GM23338 (cell line): ENCODE measurements at places on chromosomes 5 and 9.

DNA sequence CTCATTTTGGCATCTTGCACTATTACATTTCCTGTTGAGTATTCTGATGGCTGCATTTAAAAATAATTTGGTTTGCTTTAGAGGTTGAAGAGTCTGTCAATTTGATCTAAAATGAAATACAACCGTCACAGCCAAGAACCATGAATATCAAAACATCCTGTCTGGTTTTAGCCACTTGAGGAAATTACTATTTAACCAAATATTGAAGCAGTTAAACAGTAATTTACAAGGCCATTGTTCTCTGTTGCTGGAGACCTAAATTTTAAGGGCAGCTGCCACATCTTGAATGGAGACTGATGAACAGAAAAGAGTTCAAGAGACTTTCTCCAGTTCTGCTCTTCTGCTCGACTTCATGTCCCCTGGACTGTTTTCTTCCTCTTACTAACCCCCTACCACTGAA lies 549.4 kb downstream of the LRRC70 start:
- no peak for DNase-seq

DNA sequence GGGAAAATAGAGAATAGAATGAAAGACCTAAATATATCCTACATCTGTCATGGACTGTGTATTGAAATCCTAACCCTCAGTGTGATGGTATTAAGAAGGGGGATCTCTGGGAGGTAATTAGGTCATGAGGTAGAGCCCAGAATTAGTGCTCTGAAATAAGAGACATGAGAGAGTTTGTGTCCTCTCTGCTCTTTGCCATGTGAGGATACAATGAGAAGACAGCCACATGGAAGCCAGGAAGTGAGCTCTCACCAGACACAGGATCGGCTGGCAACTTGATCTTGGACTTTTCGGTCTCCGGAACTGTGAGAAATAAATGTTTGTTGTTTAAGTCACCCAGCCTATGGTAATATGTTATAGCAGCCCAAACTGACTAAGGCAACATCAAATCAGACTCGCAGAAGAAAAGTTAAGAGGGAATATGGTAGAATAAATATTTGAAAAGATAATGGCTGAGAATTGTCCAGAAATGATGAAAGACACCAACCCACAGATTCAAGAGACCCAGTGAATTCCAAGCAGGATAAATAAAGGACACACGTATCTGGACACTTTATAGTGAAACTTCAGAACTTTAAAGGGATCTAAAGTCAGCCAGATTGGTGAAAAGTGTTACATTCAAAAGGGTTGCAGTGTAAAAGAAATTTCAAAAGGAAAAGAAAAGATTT lies 12.7 kb upstream of the SLC36A1 start:
- DNase-seq = no peak

- no peak for DNase-seq
Measured at GRCh38 chr9:12993466-12993865, 218.6 kb downstream of the LURAP1L start.

DNA sequence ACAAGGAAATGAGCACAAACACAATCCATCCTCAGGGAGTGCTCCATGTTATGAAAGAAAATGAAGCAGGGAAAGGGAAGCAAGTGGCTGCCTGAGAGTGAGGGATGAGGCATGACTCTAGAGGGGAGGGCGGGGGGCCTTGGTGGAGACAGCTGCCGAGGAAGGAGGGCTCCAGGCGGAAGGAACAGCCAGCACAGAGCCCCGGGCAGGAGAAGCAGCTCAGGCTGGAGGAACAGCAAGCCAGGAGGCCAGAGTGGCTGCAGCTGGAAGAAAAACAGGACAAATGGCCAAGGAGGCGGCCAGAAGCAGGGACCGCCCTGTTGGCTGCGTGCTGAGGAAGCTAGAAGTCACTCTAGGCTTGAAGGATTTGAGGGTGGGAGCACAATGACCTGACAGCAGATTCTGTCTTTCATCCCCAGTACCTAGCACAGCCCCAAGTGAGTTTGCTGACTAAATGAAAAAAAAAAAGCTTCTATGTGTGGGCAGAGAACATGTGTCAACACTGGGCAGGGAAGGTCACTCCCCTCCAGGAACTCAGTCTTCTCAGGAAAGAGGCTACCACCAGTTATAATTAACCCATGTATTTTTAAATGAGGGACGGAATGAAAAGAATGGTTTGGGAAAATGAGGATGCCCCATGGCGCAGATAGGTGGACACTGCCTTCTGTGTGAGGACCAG lies 142.8 kb downstream of the DCP2 start:
- DNase-seq = no peak

- no peak for DNase-seq
Measured at GRCh38 chr5:96051401-96051830, 89.8 kb upstream of the ELL2 start.

- no peak for DNase-seq
Measured at GRCh38 chr9:120378680-120379079, 201.3 kb downstream of the CDK5RAP2 start.

DNA sequence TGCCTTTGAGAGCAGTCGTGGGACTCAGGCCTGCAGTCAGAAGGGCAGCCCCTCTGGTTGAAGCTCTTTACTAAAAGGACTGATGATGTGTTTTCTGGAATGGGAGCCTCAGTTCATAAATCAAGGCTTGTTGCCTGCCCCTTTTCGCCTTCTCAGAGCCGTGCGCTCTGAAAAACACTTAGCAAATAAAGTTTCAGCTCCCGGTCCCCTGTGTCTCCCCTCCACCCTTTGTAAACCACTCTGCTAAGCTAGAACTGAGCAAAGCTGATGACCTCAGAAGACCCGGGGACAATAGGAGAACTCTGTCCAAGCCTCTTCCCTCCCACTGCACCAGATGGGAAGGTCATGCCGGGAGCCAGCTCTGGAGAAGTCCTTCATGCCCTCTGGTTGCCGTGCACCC lies 39.3 kb upstream of the ADRA1B start:
- DNase-seq = no peak

DNA sequence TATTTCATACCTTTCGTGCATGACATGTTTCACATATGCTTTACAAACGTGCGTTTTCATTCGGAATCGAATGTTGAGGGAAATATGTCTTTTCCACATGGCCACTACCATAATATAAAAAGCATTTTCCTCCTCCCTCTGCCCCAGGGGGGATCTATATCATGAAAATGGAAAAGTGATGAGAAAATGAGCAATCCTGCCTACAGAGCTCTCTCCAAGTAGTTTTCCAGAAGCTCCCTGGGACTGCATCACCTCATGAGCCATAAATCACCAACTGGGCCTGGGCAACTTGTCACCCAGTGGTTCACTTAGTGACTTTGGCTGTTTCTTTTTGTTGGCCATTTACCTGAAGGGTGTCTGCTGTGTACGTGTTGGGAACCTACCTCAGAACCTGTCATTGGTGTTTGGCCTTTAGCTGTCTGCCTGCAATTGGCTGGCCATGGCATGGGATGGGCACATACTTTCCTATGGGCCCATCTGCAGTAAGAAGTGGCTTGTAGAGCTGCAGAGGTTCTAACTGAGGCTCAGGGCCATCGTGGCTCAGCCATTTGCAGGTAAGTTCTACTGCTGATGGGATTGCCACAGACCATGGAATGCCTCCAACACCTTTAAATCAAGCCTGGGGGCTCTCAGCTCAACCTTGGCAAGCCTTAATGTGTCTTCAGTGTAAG lies 9.5 kb upstream of the TIFAB start:
- DNase-seq = no peak

- no peak for DNase-seq
Measured at GRCh38 chr5:130397132-130397531, 492.9 kb downstream of the CHSY3 start.

DNA sequence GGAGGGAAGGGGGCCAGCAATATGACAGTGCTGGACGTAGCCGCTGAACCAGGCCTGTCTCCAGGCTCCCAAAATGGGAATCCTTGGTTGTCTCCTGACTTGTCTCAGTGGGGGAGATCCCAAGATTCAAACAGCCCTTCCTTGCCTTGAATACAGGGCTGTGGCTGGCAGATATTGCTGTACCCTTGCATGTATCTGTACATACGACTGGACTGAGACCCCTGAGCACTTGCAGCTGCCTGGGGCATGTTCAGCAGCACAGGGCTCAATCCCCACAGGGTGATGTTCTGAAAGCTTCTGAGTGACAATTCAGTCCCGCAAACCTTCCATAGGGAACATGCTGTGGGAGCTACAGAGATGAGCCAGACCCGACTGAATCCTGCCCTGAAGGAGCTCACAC lies 13.3 kb downstream of the OR13J1 start:
- no peak for DNase-seq

DNA sequence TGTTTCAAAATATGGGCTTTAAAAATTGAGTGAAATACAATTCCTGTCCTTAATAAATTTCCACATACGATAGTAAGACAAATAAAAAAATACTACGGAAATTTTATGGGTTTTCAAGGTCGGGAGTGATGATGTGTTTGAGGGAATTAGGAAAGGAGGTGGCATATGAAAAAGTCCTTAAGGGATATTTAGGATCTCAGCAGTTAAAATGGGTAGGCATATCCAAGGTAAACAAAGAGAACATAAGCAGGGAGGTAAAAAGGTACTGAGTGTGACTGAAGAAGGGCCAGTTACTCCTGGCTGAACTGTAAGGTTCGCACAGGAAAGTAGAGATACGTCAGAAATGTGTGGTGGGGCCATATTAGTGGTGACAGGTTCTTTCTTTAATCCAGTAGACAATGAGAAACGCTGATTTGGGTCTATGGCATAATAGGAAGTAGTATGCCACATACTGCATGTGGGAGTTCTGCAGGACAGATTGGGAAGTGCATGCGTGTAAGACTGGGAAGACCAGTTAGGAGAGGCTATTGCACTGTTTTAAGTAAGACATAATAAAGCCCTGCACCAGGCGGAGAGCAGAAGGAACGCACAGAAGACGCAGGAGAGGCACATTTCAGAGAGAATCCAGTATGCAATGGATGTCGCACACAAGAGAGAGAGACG lies 937 bp upstream of the HMGCR start:
- DNase-seq = peak; percentile 62

GRCh38 chr9:87667164-87667738 lies 58.7 kb upstream of the CTSL start:
- peak; percentile 79 for DNase-seq

DNA sequence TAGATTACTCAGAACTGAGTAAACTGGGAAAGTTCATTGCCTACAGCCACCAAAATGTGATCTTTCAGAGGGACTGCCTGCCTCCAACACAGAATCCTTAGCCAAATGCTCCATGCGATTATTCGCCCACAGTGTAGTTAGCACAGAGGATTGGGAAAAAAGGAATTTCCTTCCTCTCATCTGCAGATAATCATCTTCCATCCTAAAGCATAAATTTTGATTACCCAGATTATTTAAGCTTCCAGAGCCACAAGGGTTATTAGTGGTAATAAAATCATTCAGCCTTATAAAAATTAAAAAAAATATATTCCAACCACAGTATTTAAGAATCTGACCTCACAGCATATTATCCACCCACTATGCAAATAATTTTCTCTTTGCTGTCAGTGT lies 285.3 kb upstream of the GRAMD2B start:
- no peak for DNase-seq

DNA sequence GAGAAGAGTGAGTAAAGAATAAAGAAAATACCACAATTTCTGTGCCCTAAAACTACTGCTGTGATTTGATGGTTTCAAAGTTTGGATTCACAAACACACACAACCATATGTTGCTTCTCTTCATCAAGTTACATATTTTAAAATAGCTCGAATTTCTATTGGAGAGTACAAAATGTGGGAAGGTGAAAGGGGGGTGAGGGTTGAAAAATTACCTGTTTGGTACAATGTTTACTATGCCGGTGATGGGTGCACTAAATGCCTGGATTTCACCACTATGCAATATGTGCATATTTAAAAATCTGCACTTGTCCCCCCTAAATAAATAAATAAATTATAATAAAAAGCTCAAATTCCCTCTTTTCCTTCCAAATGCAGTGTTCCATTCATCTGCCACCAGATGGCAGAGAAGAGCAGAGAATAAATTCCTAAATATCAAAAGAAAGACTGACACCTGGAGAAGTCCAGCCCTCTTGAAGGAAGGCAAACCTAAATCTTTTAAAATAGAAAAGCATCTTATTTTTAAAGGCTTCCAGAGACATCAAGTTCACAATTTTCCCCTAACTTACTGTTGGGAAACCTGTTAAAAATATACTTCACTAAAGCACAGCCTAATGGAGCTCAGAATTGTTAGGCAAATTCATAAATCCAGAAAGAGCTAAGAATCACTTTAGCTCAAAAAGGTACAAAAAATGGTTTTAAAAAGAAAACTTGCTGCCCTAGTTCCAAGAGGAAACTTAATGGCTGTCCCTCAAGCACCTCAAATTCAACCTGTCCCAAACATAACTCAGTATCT lies 24.8 kb upstream of the HNRNPA0 start:
- DNase-seq = peak; percentile 68

- no peak for DNase-seq
Measured at GRCh38 chr5:6496636-6497035, 48.0 kb downstream of the UBE2QL1 start.

- no peak for DNase-seq
Measured at GRCh38 chr9:80550181-80550580, 978.4 kb downstream of the TLE4 start.

GRCh38 chr5:38285226-38285625 lies 26.9 kb downstream of the EGFLAM start:
- DNase-seq = no peak

- DNase-seq = no peak
Measured at GRCh38 chr5:172770374-172770674, 671 bp downstream of the DUSP1 start.

DNA sequence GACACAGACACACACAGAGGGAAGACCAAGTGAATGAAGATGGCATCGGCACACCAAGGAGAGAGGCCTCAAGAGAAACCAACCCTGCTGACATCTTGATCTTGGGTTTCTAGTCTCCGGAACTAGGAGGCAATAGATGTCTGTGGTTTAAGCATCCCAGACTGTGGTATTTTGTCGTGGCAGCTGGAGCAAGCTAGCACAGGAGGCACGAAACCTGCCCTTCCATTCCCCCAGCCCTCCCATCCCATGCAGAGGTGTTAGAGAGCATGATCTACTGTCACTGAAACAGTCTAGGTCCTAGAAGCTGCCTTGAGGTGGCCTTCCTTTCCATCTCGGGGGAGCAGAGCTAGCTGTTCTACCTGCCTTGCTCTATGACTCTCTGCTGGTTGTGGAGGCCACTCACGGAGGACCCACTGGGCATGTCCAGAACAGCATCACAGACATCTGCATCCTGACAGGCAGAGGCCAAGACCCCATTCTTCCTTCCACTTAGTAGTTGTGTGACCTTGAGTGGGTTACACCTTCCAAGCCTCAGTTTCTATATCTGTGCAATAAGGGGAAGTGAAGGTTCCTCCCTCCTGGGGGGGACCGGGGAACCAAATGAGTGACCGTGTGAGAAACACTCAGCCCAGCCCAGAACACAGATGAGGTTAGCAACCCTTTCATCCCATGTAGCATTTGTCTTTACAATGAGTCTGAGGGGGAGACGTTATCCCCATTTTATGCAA lies 134.3 kb upstream of the BOD1 start:
- no peak for DNase-seq

DNA sequence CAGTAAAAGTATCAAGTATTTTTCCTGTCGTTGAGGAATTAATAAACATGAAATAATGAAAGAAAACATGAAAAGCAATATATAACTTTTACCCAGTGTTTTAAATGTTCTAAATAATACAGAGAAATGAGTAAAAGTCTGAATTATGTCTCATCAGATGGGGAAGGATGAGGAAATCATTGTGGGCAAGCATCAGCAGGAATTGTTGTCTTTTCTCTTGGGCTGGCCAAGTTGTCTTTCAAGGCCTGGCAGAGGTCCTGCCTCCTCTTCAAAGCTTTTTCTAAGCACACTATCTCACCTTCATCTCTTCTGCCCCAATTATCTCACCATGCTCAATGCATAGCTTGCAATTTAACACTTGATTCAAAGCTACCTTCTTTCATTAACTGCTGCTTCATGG lies 41.9 kb downstream of the MOCS2 start:
- no peak for DNase-seq
